Activated CD8-positive, alpha-beta memory T cell treated with anti-CD3 and anti-CD28 coated beads for 48 hours (primary cell): ENCODE measurements at places on chromosomes 11 and 22.

DNA sequence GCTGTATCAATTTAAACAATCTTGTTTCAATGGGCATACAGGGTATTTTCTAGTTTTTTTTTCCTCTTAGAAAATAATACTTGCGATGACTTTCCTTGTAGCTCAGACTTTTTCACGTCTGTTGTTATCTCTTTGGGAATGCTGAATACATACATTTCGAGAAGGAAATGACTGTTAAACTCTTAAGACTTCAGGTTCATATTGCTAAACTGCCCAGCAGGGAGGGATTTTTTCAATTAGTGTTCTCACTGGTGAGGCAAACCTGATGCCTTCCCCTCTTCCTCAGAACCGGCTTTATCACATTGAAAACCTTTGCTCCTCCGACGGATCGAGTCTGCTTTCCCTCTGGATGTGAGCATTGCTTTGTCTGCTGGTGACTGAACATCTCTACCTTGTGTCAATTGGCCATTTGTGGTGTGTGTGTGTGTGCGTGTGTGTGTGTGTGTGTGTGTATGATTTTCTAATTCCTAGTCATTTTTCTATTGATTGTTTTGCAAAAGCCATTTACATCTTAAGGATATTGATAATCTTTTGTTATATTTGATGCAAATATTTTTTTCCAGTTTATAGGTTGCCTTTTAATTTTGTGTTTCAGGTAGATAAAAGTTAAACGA lies 6.6 kb downstream of the NEAT1 start:
- no peak for DNase-seq

DNA sequence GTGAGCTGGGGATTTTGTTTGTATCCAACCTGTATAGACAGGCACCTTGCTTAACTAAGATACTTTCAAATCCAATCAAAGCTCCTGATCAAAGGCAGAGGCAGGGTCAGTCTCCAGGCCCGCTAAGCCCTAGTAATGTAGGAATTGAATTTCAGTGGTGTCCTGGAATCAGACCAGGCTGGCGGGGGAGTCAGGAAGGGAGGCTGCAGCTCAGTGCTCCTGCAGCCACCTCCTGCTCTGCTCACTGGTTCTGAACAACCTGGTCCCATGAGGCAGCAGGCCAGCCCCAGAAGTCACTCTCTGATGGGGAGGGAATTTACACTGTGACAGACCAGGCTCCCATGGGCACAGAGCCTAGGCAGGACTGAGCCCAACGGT lies 38.5 kb upstream of the GALNT18 start:
- no peak for DNase-seq

- no peak for DNase-seq
Observed at GRCh38 chr11:129277198-129277843, 85.2 kb upstream of the ARHGAP32 start.

DNA sequence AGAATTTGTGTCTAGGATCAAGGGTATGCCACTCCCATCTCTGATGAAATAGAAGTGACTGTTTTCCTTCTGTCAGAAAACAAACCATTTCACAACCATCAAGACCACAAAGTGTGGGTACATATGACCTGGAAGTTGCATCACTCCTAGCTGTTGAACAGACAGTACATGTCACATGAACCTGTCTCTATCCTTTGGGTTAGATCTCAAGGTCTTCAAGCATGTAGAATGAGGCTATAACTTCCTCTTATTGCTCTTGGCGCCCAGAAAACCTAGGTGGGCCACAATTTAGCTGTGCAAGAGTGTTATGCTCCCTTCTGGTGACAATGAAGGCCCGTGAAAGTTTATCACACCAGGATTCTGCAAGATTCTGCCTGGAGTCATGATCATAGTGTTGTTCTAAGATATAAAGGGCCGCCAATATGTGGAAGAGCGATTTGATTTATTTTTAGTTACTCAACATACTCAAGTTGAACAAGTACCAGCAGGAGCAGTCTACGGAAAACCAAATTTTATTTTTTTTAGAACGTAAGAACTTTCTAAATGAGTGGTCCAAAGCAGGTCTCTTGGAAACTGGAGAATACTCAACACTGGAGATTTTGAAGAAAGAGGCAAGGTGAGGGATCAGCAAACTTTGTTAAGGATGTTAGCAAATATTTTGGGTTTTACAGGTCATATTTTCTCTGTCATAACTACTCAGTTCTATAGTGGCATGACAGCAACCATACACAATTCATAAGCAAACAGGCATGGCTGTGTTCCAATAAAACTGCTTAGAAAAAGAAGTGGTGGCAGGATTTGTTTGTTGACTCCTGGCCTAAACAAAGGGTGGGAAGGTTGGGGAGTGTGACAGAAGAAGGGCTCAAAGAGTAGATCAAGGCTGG lies 101.8 kb downstream of the USP35 start:
- no peak for DNase-seq
